ENCODE measurements at places on chromosomes 6 and 20.

DNA sequence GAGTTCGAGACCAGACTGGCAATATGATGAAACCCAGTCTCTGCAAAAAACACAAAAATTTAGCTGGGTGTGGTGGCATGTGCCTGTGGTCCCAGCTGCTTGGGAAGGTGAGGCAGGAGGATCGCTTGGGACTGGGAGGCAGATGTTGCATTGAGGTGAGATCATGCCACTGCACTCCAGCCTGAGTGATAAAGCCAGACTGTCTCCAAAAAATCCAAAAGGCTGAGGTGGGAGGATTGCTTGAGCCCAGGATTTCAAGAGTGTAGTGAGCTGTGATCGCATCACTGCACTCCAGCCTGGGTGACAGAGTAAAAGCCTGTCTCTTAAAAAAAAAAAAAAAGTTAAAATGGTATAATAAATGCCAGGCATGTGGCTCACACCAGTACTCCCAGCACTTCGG, 1.3 kb upstream of the PTCRA start:
- no peak for DNase-seq

GRCh38 chr20:62616728-62617621, 25.3 kb upstream of the SLCO4A1 start:
- DNase-seq: peak; percentile 61

- DNase-seq: no peak
Observed at GRCh38 chr6:148235446-148235845, 107.2 kb upstream of the SASH1 start.

DNA sequence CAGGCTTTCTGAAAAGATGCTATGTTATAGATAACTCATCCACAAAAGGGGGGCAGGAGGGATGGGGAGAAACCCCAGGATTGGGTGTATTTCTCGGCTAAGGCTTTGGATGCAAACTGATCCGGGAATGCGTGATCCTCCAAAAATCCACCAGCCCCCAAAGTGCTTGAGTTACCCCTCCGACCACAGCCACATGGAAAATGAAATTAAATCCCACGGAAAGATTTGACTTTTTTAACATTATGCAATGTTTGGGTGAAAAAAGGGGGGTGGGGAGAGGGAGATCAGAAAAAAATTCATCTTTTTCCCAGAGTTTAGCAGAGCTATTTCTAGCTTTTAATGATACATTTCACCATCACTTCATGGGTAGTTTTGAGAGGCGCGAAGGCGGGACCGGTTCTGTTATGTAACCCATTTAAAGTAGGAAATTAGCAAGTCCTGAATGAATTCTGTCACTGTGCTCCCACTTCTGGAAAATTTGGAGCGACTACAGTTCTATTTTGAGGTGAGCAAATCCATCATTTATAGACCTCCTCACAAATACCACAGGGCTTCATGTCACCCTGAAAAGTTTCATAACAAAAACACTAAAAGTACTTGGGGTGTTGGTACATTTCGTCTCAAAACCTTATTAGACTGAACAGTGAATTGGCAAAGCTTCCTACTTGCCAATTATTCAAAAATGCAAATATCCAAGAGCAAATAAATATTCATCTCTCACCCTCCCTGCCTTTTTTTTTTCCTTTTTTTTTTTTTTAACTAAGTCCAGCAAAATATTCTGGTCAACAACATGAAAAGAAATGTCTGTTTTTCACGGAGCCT, 51.9 kb upstream of the NFATC2 start:
- no peak for DNase-seq

GRCh38 chr6:122677406-122677805, 67.2 kb downstream of the PKIB start:
- DNase-seq: no peak

GRCh38 chr6:95841560-95841959, 174.2 kb upstream of the FUT9 start:
- no peak for DNase-seq

GRCh38 chr6:159680104-159680503, 12.9 kb downstream of the SOD2 start:
- no peak for DNase-seq

- DNase-seq: no peak
Observed at GRCh38 chr6:23511817-23512216, 614.2 kb upstream of the NRSN1 start.

- DNase-seq: no peak
Observed at GRCh38 chr20:57508381-57508780, 16.6 kb downstream of the CTCFL start.

All from activated gamma-delta T cell treated with Interleukin-2 at 50 U/mL for 16 hours (primary cell).